ENCODE measurements at places on chromosomes 3 and 15.
A peak's percentile ranks its signal among the peaks of the same experiment; 100 is the strongest.

DNA sequence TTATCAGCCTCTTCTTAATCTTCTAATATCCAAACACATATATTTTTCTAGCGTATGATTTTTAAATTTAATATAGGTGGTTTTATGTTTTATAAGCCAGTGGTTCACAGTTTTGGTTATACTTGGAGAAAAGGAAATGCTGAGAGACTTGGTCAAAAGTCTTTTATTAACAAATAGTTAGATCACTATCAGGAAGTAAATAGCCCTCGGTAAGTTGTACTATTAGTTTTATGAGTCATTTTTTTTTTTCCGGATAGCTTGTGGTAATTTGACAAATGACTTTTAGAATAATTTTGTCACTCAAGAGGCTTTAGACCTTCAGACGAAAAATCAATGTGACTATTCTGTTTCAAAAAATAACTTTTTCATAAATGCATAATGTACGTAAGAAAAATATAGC lies 232.2 kb upstream of the ROBO1 start:
- no peak for DNase-seq

DNA sequence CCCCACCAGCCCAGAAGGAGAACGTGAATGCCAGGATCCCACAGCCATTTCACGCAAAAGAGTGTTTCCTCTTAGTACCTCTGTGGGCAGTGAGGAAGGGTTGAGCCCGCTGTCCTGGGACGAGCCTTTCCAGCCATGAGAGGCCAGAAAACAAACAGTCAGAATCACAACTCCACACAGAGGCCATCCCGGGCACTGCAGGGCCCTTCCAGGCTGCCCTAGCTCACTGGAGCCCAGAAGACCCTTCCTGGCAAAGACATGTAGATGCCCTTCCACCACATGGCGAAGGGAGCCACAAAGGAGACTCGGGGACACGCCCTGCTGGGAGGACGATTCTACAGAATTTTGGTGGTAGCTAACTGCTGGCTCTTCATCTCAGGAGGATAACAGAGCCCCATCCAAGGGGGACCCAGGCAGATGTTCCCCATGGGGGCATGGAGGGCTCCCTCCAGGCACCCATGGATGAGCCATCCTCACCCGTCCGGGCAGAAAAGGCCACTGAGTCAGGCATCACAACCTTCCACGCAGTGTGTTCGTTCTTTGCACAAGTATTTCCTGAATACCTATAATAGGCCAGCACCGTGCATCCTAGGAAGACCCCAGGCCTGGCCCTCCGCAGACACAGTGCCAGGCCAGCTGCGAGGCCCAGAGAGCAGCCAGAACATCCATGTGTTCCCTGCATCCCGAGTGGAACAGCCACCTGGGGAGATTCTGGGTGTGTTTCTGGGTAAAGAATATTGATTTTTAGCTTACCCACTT lies 47.2 kb downstream of the SLC12A8 start:
- no peak for DNase-seq

GRCh38 chr3:178397836-178398235 lies 138.4 kb upstream of the KCNMB2 start:
- DNase-seq: peak; percentile 17

GRCh38 chr3:149415484-149415883 lies 38.0 kb upstream of the TM4SF1 start:
- no peak for DNase-seq

GRCh38 chr3:188305220-188305619 lies 151.3 kb downstream of the LPP start:
- DNase-seq: no peak

DNA sequence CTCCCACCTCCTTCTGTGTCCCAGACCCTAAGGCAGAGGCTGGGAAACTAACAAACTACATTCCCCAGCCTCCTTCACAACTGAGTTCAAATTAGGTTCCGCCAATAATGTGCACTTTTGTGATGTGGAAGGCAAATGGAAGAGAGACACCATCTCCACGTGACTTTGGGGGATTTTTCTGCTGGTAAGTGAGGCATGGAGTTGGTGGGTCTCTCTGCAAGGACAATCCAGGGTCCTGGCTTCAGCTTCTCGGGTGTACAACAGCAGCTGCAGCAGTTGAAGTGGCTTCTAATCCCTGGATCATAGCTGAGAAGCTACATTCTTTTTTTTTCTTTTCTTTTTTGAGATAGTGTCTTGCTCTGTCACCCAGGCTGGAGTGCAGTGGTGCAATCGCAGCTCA lies 58.9 kb upstream of the GATA2 start:
- no peak for DNase-seq

- DNase-seq: no peak
Observed at GRCh38 chr3:10017636-10018292, 8.5 kb upstream of the FANCD2 start.
